ENCODE measurements at places on chromosomes 1 and 21.

DNA sequence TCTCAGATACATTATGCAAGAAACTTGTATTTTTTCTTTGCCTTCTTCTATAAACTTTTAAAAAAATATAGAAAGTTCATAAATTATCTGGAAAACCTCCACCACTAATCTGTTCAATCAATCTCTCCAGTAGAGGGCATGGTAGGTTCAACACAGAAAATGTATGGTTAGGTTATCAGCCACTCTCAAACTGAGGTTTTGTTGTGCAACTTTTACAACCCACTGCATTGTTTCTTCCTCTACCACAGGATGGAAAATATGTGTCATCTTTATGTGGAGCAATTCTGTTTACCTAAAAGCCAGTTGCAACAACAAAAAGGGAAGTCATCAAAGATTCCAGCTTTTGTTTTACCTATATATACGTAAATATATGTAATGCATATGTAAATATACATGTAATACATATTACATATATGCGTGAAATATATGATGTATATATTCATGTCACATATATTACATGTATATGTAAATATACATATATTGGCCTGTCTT is 3.0 kb upstream of the RGS2 start:
- DNase-seq: no peak

GRCh38 chr1:22418312-22418711 is 33.3 kb upstream of the ZBTB40 start:
- no peak for DNase-seq

GRCh38 chr1:54787604-54788003 is 13.5 kb downstream of the TTC22 start:
- DNase-seq: no peak

DNA sequence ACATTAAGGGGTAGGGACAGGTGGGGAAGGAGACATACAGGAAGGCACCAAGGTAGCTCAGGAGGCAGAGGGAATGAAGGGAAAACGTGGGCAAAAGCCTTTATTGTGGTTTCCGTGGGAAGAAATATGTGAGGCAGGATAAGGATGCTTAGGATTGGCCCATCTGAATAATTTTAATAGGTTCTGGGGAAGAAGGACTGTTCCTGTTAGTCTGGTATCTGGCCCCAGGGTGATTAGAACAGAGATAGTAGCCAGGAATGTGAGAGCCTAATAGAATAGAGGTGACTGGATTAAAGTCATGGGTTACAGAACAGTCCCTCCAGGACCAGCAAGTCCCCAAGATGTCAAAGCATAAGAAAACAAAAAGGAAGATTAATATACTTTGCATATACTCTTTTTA is 545.2 kb upstream of the CAMK1G start:
- DNase-seq: no peak

GRCh38 chr1:26602378-26602959 is 72.9 kb downstream of the RPS6KA1 start:
- no peak for DNase-seq

DNA sequence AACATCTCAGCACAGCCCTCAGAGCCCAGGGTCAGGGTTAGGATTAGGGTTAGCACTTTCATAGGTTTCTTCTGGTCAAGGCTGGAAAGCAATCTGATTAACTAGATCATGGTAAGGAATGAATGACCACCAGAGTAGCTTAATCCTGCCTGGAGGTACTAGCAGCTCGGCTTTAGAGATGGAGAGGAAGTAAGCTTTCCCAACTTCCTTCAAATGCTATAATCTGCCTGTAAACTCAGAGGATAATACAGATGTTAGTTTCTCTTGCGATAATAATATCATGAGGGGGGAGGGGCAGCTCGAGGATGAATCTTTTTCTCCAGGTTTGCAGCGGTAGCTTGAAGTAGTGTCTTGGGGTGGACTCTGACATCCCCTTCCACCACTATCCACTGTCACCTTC is 194.9 kb downstream of the HIVEP3 start:
- DNase-seq: no peak

GRCh38 chr1:23634840-23635651 is 56.6 kb upstream of the RPL11 start:
- peak; percentile 49 for DNase-seq

DNA sequence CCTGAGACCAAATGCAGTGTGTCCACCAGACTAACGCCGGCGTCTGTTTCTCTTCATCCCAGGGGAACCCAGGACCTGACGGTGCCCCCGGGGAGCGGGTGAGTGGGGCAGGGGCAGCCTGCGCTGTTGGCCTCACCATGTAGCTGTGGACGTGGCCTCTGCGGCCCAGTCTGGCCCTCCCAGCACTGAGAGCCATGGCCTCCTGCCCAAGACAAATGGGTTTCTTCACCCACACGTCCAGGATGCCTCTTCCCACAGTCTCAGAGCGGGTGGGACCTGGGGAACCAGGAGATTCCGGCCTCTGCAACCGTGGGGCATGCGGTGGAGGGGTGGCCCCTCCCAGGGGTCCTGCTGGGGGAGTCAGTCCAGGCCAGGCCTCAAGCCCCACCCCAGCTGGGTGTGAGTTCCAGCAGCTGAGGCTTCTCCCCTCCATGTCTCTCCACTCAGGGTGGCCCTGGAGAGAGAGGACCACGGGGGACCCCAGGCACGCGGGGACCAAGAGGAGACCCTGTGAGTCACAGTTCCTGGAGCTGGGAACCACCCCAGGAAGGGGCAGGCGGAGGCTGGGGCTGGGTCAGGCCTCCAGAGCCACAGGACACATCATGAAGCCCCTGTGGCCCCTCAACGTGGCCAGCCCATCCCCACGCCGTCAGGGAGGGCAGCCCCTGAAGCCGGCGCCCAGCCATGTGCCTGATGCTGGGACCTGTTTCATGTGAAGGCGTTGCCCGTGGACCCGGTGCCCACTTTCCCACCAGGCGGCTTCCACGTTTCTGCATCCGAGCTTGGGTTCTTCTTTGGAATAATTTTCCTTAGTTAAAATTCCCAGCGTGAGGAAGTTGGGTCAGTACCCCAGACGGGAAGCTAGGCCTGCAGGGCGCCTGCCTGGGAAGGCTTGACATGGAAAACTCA is 11.0 kb downstream of the COL6A1 start:
- no peak for DNase-seq

- no peak for DNase-seq
Measured at GRCh38 chr1:179930867-179931266, 23.7 kb upstream of the CEP350 start.
